ENCODE measurements at places on chromosomes 7 and 10.

GRCh38 chr10:30583778-30584415 lies 45.7 kb downstream of the LYZL2 start:
- H3K36me3 ChIP-seq = no peaks in the 10 kb centered on the region
- DNase-seq = no peak
- H3K4me1 ChIP-seq = peaks cover 11% of the 10 kb centered on the region
- peaks cover 7% of the 10 kb centered on the region for H3K27me3 ChIP-seq

- DNase-seq = no peak
- peaks cover 21% of the 10 kb centered on the region for H3K4me1 ChIP-seq
- H3K4me3 ChIP-seq = no peak overlapping the region
- peaks cover 33% of the 10 kb centered on the region for H3K36me3 ChIP-seq
- no peaks in the 10 kb centered on the region for H3K27me3 ChIP-seq
- H3K27ac ChIP-seq = no peak overlapping the region
Observed at GRCh38 chr10:119337796-119338432, 130.5 kb downstream of the GRK5 start.

DNA sequence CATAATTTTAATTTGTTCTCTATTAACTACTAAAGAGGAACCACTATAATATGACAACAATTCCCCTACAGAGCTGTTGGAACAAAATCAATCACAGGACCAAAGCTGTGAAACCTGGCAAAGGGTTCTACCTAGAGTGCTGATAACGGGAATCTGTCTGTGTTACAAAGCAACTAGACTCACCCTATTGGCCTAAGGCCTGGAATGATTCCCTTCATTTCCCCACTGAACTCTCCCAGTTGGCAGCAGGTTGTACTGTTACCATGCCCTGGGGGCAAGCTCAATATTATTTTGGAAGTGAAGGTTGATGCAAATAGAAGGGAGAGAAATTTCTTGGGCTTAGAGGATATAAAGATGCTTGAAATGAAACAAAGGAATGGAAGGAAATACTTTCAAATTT lies 81.8 kb downstream of the SEMA3A start:
- no peak overlapping the region for H3K27ac ChIP-seq
- no peak for DNase-seq
- H3K27me3 ChIP-seq = no peaks in the 10 kb centered on the region
- H3K4me1 ChIP-seq = no peaks in the 10 kb centered on the region
- H3K4me3 ChIP-seq = no peak overlapping the region

GRCh38 chr10:72563327-72563932 lies 62.4 kb downstream of the MICU1 start:
- H3K27ac ChIP-seq = peak overlapping the region; percentile 89
- H3K4me1 ChIP-seq = peaks cover 26% of the 10 kb centered on the region
- no peaks in the 10 kb centered on the region for H3K27me3 ChIP-seq
- peak overlapping the region; percentile 82 for H3K4me3 ChIP-seq

DNA sequence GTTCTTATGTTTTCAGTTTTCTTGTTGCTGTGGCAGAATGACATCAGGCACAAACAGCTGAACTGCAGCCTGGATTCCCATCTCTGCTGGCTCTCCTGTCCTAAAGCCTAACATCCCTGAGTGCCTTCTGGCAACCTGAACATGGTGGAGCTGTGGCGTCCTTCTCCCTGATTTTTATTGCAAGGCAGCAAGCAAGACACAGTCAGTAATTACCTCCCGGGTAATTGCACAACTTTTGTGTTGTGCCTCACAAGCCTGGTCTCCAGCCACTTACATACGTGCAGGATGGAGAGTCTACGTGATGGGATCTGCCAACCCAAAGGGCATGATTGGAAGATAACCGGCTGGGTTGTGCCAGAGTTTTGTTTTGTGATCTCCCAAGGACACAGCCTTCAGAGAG lies 116.1 kb upstream of the PARD3 start:
- no peak overlapping the region for H3K27ac ChIP-seq
- DNase-seq = no peak
- no peaks in the 10 kb centered on the region for H3K27me3 ChIP-seq

DNA sequence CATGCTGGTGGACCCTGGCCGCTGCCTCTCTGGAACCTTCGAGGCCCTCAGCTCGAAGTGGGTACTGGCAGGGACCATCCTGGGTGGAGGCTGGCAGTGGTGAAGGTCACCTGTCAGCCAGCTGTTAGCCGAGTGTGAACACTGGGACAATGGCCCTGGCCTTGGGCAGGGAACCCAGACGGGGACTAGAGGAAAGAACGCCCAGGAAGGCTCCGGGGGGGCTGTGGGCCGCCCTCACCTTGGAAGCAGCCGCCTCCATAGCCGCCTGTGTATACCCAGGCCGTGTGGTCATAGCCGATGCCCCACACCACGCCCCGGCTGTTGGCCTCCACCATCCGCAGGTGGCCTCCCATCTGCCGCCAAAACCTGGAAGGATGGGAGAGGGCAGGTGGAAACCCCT lies 17.6 kb downstream of the BHLHA15 start:
- peaks cover 14% of the 10 kb centered on the region for H3K36me3 ChIP-seq
- no peak overlapping the region for H3K27ac ChIP-seq
- no peaks in the 10 kb centered on the region for H3K4me1 ChIP-seq
- H3K4me3 ChIP-seq = no peak overlapping the region
- no peaks in the 10 kb centered on the region for H3K27me3 ChIP-seq

DNA sequence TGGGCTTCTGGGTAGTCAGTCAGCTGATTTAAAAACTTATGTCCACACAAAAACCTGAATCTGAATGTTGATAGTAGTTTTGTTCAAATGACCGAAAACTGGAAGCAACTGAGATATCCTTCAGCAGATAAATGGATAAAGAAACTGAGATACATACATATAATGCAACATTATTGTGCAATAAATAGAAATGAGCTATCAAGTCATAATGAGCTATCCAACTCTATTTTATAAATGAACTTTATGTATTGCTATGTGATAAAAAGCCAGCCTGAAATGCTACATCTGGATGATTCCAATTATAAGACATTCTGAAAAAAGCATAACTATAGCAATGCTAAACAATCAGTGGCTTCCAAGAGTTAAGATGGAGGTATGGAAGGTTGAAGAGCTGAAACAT lies 748.7 kb downstream of the TNS3 start:
- DNase-seq = no peak
- H3K4me1 ChIP-seq = no peaks in the 10 kb centered on the region
- H3K36me3 ChIP-seq = no peaks in the 10 kb centered on the region
- no peak overlapping the region for H3K4me3 ChIP-seq
- H3K27me3 ChIP-seq = no peaks in the 10 kb centered on the region

- no peaks in the 10 kb centered on the region for H3K27me3 ChIP-seq
- H3K36me3 ChIP-seq = no peaks in the 10 kb centered on the region
- no peak overlapping the region for H3K27ac ChIP-seq
- DNase-seq = no peak
- no peak overlapping the region for H3K4me3 ChIP-seq
Observed at GRCh38 chr10:14712991-14713424, 61.7 kb downstream of the FAM107B start.

DNA sequence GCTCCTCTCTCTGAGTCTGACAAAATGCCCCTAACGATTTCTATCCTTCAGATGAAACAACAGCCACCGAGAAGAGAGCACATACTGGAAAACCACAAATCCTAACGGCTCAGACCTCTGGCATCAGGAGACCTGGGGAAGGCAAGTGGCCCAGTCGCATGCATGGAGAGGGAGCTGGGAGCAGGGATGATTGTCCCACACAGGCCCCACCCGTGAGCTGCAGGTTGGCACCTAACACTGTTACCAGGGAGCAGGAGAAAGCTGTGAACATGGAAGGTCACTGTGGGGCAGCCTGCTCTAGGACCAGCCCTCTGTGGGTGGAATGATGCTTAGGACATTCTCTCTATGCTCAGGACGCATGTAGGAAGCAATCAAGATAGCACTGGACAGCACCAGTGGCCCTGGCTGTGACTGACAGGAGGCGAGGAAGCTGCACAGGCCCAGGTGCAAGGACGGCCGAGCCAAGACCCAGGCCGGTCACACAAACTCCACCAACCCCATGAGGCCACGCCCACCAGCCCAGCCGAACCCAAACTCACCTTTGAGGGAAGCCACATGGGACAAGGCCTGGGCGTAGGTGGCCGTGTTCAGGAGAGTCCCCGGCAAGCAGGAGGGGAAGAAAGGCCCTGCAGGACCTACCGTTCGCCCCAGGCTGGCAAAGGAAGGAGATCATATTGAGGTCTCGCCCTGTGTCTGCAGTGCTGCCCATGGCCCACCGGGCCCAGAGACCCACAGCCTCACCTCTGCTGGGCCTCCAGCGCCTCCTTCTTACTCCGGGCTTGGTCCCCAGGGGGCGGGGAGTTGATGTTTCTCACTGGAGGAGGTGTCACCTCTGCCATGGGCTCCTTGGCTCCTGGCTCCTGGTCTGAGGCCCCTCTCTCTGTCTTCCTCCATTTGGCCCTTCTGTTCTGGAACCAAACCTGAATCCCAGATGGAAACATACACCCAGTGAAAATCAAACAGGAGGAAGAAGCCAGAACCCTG lies 9.7 kb downstream of the DRGX start:
- H3K4me1 ChIP-seq = no peaks in the 10 kb centered on the region
- no peaks in the 10 kb centered on the region for H3K36me3 ChIP-seq
- no peak for DNase-seq

- H3K4me3 ChIP-seq = no peak overlapping the region
- H3K27ac ChIP-seq = no peak overlapping the region
- H3K27me3 ChIP-seq = no peaks in the 10 kb centered on the region
Observed at GRCh38 chr10:20004087-20004523, 187.9 kb downstream of the PLXDC2 start.

- no peak for DNase-seq
- H3K27me3 ChIP-seq = peaks cover 6% of the 10 kb centered on the region
- no peaks in the 10 kb centered on the region for H3K36me3 ChIP-seq
- H3K4me3 ChIP-seq = no peak overlapping the region
Observed at GRCh38 chr10:110408203-110408871, 89.4 kb upstream of the DUSP5 start.

DNA sequence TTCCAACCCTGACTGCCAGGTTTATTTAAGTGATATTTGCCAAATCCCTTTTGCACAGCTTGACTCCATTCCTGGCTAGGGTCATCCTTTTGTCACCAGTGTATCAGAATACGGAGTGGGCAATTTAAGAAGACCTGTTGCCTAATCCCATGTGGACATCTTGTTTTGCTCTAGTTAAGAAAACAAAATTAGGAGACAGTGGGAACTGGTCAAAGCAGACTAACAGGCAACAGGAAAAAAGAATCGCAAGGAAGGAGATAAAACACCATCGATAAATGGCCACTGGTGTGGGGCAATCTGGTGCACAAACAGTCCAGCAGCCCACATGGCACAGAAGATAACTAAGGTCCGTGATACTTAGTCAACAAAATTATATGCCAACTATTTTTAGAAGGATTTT lies 21.4 kb downstream of the KDM7A start:
- no peak overlapping the region for H3K27ac ChIP-seq
- H3K4me1 ChIP-seq = peaks cover 35% of the 10 kb centered on the region
- DNase-seq = no peak
- no peak overlapping the region for H3K4me3 ChIP-seq
- no peaks in the 10 kb centered on the region for H3K27me3 ChIP-seq
- H3K36me3 ChIP-seq = peaks cover 17% of the 10 kb centered on the region

DNA sequence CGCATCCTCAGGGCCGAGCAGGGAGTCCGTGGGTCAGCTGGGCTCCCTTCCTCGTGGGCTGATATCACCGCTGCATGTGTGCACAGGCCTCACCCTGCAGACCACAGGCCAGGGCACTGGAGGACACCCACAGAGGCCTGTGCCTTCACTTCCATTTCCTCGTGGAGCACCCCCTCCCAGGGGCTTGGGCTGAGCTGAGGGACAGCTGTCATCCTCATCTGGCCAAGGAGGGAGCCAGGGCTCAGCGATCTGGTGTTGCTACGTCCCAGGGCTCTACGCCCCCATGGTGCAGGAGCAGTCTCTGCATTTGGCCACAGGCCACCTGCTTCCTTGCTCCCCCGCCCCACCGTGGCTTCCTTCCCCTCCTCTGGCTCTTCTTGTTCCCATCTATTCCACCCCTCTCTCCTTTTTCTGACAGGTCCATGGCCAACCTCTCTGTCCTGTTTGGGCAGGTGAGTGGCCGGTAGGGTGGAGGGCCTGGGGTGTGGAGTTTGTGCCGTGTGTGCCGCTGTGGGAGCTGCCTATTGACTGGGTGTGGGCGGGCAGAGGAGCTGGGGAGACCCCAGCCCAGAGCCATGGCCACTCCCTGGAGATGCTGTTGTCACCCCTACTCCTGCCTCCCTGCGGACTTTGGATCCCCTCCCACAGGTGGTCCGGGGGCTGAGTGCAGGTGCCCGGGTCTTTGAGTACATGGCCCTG lies 8.3 kb upstream of the ASIC3 start:
- peaks cover 4% of the 10 kb centered on the region for H3K4me1 ChIP-seq
- H3K27me3 ChIP-seq = no peaks in the 10 kb centered on the region
- H3K27ac ChIP-seq = no peak overlapping the region
- no peak for DNase-seq
- H3K4me3 ChIP-seq = no peak overlapping the region
- peaks cover 8% of the 10 kb centered on the region for H3K36me3 ChIP-seq

- H3K4me3 ChIP-seq = no peak overlapping the region
- H3K27ac ChIP-seq = no peak overlapping the region
- peaks cover 42% of the 10 kb centered on the region for H3K36me3 ChIP-seq
- no peaks in the 10 kb centered on the region for H3K4me1 ChIP-seq
- H3K27me3 ChIP-seq = no peaks in the 10 kb centered on the region
- DNase-seq = no peak
Observed at GRCh38 chr10:17709492-17709891, 42.5 kb upstream of the TMEM236 start.

- H3K27me3 ChIP-seq = no peaks in the 10 kb centered on the region
- DNase-seq = no peak
- H3K27ac ChIP-seq = no peak overlapping the region
Observed at GRCh38 chr10:52696232-52696631, 76.4 kb downstream of the MBL2 start.

DNA sequence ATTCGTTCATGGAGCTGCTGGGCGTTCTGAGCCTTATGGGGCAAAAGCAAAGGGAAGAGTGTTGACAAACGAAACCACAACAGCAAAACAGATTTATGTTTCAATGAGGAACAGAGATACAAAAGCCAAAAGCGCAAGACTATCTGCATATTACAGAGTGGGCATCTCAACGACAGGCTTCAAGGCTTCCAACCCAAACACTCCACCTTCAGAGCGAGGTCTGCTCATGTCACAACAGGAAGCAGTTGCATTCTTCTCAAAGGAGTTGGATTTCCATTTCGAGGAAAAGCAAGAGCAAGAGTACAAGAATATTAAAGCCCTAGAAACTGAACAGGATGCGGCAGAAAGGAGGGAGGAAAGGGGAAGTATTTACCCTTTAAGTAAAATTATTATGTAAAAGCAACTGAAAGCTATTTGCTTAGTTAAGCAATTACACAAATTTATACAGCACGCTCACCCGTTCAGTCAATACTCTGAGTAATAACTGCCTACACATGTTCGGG lies 189.3 kb downstream of the ELMO1 start:
- H3K4me3 ChIP-seq = no peak overlapping the region
- no peak for DNase-seq
- peaks cover 34% of the 10 kb centered on the region for H3K36me3 ChIP-seq
- H3K27me3 ChIP-seq = no peaks in the 10 kb centered on the region
- H3K4me1 ChIP-seq = peaks cover 24% of the 10 kb centered on the region
- peak overlapping the region; percentile 22 for H3K27ac ChIP-seq

- no peak overlapping the region for H3K27ac ChIP-seq
- no peak for DNase-seq
- peaks cover 11% of the 10 kb centered on the region for H3K36me3 ChIP-seq
- no peak overlapping the region for H3K4me3 ChIP-seq
- H3K27me3 ChIP-seq = peaks cover 7% of the 10 kb centered on the region
- peaks cover 42% of the 10 kb centered on the region for H3K4me1 ChIP-seq
Observed at GRCh38 chr7:21414795-21415393, 13.0 kb upstream of the SP4 start.

- H3K4me1 ChIP-seq = peaks cover 16% of the 10 kb centered on the region
- no peak for DNase-seq
- peak overlapping the region; percentile 79 for H3K4me3 ChIP-seq
Observed at GRCh38 chr10:93074147-93074596, 479 bp downstream of the CYP26A1 start.
